ENCODE measurements at places on chromosomes 2 and 18.

- DNase-seq: no peak
Measured at GRCh38 chr18:25349926-25350487, 2.0 kb downstream of the ZNF521 start.

DNA sequence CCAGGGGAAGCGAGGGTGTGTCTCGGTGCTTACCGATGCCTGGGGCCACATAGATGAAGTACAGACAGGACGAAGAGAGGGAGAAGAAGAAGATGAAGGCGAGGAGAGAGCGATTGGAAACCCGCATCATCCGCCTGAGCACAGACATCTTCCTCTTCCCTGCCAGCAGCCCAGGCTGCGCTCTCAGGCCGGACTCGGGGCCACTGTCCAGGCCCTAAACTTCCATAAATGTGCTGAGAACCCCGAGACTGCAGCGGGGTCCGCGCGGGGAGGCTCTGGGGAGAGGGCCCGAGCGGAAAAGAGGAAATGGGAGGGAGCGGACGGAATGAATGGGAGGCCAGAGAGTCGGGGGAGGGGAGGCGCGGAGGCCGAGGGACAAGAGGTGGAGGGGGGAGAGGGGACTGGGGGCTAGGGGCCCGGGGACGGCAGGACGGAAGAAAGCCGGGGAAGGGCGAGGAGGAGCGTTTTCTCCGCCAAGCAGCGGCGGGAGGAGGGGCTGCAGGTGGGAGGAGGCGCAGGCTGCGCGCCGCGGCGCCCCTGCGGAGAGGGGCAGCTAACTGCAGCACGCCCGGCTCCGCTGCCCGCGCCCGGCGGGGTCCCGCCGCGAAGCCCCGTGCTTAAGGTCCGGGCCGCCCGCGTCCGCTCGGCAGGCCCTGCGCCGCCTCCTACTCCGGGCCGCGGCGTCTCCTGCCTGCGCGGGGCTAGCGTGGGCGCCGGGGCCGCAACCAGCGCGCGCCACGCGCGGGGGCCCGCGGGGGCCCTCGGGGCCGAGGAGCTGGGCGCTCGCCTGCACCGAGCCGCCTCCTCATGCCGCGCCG lies at the start of gene B4GALT6:
Gene B4GALT6 (minus strand): TSS at position 303 of the 818 bp plus-strand sequence. CDS start 155 bp downstream, at position 148.
- DNase-seq: peak; percentile 81

DNA sequence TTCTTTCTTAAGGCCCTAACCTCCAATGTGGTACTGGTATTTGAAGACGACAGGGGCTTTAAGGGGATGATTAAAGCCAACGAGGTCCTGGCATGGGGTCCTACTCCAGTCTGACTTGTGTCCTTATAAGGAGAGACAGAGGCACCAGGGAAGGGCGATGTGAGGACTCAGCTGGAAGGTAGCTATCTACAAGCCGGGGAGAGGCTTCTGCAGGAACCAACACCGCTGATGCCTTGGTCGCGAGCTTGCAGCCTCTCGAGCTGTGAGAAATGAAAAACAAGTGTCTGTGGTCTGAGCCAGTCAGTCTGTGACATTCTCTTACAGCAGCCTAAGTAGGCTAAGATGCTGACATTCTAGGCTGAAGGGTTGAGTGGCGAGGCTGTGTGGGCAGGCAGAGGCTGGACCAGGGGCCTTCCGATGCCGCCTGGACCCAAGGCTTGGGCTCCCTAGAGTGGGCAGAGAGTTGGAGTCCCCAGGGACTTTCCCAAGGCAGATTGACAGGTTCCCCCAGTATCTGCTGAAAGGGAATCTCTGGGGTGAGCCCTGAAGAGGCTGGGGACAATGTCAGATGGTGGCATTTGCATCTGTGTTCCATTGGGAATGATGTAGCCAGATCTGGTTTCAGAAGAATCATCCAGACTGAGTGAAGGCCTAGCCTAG lies 322.9 kb upstream of the HS6ST1 start:
- no peak for DNase-seq

- DNase-seq: no peak
Measured at GRCh38 chr2:216147172-216148131, 38.3 kb downstream of the XRCC5 start.

- DNase-seq: no peak
Measured at GRCh38 chr2:120885321-120885720, 149.7 kb downstream of the GLI2 start.

- DNase-seq: no peak
Measured at GRCh38 chr2:10354399-10354798, 51.7 kb downstream of the HPCAL1 start.

DNA sequence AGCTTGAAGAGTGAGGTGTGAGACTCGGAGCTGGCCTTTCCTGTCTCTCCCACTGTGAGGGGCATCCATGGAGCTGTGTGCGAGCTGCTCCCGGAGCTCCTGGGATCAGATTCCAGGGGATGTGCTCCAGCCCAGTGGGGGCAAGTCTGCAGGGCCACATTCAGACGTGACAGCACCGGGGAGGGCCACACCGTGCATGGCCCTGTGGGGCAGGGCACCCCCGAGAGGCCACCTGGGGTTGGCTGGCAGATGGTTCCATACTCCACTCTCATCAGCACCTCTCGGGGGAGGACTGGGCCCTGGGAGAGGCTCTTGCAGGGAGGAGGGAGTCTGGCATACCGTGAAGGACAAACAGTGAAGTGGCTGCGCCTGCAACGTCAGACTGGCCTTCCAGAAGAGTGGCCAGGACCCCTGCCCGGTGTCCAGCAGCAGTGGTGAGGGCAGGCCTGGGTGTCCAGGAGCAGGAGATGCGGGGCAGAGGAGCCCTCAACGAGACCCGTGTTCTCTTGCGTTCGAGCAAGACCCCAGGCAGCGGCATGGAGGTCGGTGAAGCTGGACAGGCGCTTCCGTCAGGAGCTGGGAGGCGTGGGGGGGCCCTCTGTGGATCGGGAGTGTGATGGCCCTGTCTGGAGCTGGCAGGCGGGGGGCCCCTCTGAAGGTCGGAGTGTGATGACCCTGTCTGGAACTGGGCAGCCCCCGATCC lies 84.3 kb downstream of the ASB1 start:
- no peak for DNase-seq

DNA sequence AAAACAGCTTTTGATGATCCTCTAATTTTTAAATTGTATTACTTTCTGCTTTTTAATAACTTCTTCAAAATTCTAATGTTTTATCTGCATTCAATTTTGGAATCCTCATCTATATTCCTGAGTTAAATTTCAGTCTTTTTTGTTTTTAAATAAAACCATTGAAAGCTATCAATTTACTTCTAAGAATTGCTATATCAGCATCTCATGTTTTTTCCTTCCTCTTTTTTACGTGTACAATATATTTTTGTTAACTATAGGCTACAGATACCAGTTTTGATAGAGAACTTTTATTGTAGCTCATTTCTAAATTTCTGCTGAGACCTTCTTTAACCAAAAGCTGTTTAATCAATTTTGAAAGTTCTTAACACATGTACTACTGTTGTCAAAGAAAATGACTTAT lies 84.5 kb downstream of the SS18 start:
- DNase-seq: no peak

GRCh38 chr2:73516033-73516432 lies 126.2 kb downstream of the NAT8 start:
- no peak for DNase-seq

GRCh38 chr2:188437537-188437936 lies 145.9 kb downstream of the GULP1 start:
- DNase-seq: no peak

DNA sequence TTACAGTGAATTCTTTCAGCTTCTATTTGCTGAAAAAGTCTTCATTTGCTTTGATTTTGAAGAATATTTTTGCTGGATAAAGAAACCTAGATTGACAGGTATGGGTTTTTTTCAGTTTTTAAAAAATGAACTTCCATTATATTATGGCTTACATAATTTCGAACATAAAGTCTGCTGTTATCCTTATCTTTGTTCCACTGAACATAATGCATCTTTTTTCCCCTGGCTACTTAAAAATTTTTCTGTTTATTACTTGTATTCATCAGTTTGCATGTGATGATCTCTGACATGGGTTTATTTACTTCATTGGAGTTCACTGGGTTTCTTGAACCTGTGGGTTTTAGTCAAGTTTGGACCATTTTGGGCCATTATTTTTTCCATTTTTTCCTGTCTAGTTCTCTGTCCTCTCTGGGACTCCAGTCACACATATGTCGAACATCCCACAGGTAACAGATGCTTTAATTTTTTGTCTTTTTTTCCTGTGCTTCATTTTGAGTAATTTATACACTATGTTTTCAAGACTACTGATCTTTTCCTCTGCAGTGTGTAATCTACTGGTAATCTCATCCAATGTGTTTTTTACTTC lies 33.1 kb downstream of the SEC11C start:
- DNase-seq: no peak

- DNase-seq: no peak
Measured at GRCh38 chr2:99663641-99664040, 173.8 kb upstream of the REV1 start.

- no peak for DNase-seq
Measured at GRCh38 chr2:112547333-112547732, 5.1 kb downstream of the POLR1B start.

GRCh38 chr2:207182911-207183310 lies 17.2 kb upstream of the KLF7 start:
- no peak for DNase-seq

DNA sequence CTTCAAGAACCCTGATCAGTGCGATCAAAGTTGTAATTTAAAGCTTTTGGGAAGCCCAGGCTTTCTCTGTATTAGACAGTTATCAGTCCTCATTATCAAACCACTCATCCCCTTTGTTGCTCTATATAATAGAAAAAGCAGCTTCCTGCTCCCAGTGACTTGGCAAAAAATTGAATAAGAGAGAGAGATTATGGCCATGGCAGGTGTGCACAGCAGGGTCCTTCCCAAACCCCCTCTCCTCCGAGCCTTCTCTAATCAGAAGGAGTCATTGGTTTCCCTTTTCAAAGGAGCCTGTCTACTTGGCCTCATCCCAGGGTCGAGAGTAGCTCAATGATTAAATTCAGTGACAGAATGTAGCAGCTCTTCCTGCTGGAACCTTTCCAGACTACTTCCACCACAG lies 81.5 kb downstream of the SEMA4F start:
- no peak for DNase-seq

GRCh38 chr2:72734432-72734831 lies 91.4 kb downstream of the EXOC6B start:
- no peak for DNase-seq

- DNase-seq: no peak
Measured at GRCh38 chr2:31401580-31401979, 13.0 kb downstream of the XDH start.

DNA sequence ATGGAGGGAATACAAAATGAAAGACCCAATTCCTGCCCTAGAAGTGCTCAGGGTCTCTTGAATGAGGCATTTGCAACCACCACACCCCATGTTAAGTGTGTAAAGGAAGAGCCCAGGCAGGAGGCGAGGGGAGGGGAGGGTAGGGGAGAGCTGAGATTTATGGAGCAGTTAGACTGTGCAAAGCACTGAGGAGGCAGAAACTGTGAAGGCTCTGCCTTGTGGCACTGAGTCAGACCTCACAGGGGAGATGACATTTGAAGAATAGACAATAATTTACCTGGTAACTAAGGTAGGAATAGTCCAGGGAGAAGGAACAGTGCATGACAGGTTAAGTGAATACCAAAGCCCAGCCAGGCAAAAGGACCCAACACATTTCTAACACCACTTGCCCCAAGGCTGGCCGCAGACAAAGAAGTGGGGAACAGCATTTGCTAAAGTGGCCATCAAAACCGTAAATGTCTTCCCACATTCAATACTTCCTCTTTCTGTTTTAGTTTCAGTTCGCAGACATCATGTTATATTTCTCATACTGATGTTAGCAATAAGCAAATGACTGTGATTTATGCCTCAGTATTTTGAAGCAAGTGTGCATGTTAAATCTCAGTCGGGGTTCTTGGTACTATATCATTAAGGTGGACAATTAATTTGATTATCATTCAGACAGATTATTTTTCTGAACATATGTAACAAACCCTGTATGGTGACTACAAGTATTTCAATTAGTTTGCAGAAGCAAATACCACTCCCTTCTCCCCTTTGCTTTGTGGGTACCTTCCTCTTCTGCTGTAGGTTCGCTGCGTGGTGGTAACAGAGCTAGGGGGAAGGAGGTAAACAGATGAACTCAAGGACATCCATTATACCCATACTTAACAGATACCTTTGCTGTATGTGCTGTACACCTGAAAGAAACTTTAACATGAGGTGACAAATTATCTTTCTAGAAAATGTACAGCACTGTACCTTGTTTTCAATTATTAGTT lies 27.5 kb downstream of the CDH20 start:
- peak; percentile 31 for DNase-seq

DNA sequence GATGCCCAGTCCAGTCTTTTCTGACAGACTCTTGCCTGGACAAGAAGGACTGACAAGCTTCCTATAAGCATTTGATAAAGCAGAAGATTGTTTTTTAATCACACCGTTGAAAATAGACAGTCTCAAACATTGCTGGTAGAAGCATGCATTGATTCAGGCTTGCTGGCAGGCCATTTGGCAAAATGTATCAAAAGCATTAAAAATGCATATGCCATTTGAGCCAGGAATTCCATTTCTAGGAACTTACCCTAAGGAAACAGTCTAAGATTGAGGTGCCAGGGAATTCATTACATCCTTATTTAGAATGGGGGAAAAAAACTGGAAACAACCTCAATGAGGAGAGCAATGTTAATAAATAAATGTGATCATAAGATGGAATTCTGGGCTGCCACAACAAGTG lies 20.7 kb downstream of the LGALSL start:
- DNase-seq: no peak

DNA sequence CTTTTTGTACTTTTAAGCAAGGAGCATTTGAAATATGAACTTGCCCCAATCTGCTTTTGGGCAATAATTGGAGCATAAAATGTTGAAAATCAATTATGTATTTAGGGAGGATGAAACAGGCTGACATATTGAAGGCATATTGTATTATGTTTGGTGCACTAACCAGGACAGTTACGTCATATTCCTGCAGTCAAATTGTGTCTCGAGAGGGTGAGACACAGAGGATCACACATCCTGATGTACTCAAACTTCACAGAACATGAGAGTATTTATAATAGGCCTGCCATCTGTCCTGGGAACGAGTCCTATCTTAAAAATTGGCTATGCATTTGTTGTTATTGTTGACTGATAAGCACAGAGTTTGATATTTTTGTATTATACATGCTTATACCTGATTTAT lies 44.7 kb downstream of the TANC1 start:
- no peak for DNase-seq

GRCh38 chr2:144357623-144358373 lies 162.1 kb downstream of the ZEB2 start:
- peak; percentile 63 for DNase-seq

- DNase-seq: no peak
Measured at GRCh38 chr18:56983275-56983992, 163.5 kb upstream of the BOD1L2 start.

- DNase-seq: no peak
Measured at GRCh38 chr2:98093146-98093545, 6.2 kb downstream of the VWA3B start.

- no peak for DNase-seq
Measured at GRCh38 chr18:38690626-38691025, 1125.0 kb upstream of the CELF4 start.

- DNase-seq: no peak
Measured at GRCh38 chr2:127400897-127401756, 13.4 kb upstream of the MAP3K2 start.

Measured in GM06990 (cell line).